ENCODE measurements at places on chromosomes 2 and 18.

- no peak for DNase-seq
Observed at GRCh38 chr18:40208958-40209357, 1746.1 kb upstream of the PIK3C3 start.

DNA sequence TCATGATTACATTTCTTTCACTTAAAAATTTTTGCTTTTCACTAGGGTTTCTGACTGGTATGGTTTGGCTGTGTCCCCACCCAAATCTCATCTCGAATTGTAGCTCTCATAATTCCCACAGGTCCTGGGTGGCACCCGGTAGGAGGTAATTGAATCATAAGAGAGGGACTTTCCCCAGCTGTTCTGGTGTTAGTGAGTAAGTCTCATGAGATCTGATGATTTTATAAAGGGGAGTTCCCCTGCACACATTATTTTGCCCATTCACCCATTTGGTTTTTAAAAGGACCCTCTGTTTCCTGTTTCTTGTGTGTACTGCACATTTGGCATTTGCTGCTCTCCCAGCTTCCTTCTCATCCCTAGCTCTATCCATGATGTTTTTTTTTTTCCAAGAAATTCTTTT, 27.8 kb upstream of the NETO1 start:
- no peak for DNase-seq

GRCh38 chr2:231037202-231037730, at the start of gene C2orf72:
TSS of gene C2orf72 (plus strand) at chr2:231037523. CDS start at chr2:231037566, 43 bp downstream.
- DNase-seq, result no peak

DNA sequence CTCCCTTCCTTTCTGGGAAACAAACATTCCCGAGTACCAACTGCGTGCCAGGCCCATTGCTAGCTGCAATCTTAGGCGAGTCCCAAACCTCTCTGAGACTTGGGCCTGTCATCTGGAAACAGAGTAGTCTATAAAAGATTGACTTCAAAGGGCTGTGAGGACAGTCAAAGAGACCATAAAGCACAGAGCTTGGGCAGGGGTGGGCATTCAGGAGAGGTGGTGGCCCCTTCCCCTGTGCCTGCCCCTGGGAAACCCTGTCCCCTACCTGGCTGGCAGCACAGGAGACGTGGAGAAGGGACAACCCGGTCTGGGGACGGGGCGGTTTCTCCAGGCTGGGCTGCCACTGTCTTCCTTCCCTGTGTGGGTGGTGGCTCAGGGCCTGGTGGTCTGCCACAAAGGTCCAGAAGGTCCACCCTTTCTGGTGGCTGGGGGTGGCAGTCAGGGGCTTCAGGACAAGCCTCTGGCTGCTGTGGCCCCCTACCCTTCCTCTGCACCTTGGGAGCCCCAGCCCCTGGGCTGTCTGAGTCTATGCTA, 33.9 kb upstream of the FOSL2 start:
- no peak for DNase-seq

- no peak for DNase-seq
Observed at GRCh38 chr18:13545514-13545913, 180.8 kb downstream of the FAM210A start.
